ENCODE measurements at places on chromosomes 2 and 18. TPM values are rescaled to one million over a fixed set of nuclear protein-coding genes. Genes with fewer than 3 reads are reported as not detected.

GRCh38 chr2:148567716-148568115 is 76.8 kb upstream of the EPC2 start:
- no peak for DNase-seq

The IGFBP5 gene
- 0.19 TPM for polyA plus RNA-seq

DNA sequence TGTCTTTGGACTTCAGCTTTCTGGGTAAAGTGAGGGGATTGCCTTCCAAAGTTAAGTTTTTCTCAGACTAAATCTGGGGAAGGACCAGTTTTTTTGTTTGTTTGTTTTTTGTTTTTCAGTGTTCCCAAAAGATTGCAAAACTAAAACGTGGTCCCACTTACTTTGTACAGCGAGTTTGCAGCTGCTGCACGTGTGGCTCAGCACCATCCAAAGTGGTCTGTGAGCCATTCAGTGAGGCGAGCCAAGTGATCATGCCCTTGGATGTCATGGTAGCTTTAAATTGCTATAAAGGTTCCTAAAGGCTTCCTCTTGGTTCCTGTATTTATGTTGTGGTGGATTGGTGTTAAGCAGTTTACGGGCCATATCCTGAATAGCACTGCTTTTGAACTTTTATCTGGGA is 23.0 kb downstream of the TET3 start:
- no peak for DNase-seq

The ABCG5 gene
- not detected for polyA plus RNA-seq

The SMYD5 gene
- polyA plus RNA-seq, result 34.4 TPM

The NEU2 gene
- polyA plus RNA-seq, result not detected

- DNase-seq, result no peak
Observed at GRCh38 chr2:48328942-48329723, 200.8 kb upstream of the STON1 start.

DNA sequence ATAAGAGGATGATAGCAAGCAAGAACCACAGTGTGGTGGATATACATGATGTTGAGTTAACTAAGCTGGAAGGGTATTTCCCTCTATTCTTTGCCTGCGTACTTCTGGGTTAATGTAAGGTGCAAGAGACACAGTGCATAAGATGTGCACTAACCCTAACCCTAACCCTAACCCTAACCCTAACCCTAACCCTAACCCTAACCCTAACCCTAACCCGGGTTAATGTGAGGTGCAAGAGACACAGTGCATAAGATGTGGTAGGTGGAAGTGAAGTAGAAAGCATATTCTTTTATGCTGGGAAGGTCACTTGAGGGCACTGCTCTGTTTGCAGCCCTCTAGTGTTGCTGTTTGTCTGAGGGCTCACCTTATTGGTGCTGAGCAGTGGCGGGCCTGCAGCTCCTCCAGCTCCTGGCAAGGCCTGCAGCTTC is 181.5 kb upstream of the ITGA4 start:
- DNase-seq, result no peak

The AQP12B gene
- polyA plus RNA-seq, result not detected

The SP3 gene
- polyA plus RNA-seq, result 10.2 TPM

GRCh38 chr2:8170552-8171327 is 511.1 kb upstream of the ID2 start:
- DNase-seq, result no peak

GRCh38 chr2:134104754-134105153 is 149.1 kb upstream of the MGAT5 start:
- peak; percentile 18 for DNase-seq

GRCh38 chr2:147133286-147133908 is 711.4 kb upstream of the ACVR2A start:
- DNase-seq, result no peak

- DNase-seq, result no peak
Observed at GRCh38 chr2:204187229-204188083, 250.9 kb downstream of the ICOS start.

DNA sequence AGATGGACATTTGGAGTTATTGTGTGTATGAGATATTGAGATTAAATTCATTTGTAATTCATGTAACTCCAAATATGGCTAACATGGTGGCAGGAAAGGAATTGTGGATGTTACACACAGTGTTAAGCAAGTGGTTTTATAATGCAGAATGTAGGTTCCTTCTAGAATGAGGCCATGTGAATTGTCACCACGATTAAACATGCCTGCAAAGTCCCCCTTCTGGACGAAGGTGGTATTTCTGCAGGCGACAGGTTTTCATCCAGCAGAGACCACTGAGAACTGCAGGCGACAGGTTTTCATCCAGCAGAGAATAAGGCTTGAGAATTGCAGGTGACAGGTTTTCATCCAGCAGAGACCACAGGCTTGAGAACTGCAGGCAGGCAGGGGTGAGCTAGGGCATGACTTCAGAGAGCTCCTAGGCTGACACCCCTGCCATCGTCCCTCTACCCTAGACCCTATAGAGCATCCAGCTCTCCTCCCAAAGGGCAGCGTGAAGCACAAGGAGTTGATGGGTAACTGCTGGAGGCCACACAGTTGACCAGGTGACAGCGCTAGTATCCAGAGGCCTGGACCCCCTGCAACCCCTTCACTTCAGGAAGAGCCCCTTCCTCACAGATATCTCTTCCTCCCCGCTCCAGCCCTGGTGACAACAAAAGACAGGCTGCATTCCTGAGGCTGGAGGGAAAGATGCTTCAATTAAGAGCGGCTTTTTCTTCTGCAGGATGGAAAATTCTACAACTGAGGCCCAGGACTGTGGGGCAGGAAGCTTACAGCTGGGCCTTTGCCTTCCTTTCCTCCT is 175.8 kb downstream of the LOXHD1 start:
- no peak for DNase-seq
